ENCODE measurements at places on chromosomes 13 and 19. TPM values are rescaled to one million over a fixed set of nuclear protein-coding genes. Genes with fewer than 3 reads are reported as not detected.

Gene MTUS2
- not detected for total RNA-seq

Gene C19orf67
- total RNA-seq = not detected

Gene CYP2A6
- total RNA-seq = not detected

Gene MEIOSIN
- not detected for total RNA-seq

DNA sequence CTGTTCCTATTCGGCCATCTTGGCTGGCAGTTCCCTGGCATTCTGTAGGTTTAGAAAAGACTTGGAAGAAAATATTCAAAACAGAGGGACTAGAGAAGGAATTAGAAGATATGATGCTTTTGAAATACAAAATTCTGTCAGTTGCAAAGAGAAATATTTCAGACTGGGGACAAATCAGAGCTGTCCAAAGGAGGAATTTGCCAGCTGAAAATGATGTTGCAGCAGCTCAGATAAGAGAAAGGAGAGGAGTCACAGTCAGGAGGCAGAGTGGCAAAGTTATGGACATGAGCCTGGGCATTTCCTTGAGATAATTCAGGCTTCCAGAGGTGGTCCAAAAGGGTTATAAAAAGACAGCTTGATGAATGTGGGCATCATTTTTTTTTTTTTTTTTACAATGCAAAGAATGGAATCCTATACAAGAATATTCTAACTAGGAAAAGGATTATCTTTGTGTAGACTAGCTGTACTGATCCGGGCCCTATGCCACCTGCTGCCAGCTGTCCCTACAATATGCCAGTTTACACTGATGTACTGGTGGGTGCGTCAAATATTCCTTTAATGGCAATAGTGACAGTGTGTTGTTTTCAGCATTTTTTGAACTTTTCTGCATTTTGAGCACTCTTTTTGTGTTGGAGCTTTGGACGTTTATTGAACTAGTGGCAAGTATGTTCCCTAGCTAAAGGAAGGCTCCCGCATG is 31.8 kb upstream of the CBY2 start:
- no peak for DNase-seq

GRCh38 chr19:633786-634639 is 676 bp upstream of the POLRMT start:
- DNase-seq = no peak

DNA sequence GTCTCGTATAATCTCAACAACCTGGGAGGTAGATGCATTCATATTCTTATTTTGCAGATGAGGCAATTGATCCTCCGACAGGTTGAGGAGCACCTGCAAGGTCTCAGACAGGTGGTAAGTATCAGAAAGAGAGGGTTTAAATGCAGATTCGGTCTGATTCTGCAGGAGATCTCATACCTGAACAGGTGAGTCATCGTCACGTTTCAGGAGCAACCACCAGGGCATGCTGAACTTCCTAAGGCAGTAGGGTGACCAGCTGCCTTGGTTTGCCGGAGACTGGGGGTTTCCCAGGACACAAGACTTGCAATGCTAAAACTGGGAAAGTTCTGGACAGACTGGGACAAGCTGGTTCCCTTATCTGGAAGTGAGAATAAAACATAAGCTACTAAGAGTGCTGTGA is 68.8 kb upstream of the TSHZ3 start:
- DNase-seq = no peak

GRCh38 chr13:36870050-36870692 is 49.9 kb downstream of the SMAD9 start:
- DNase-seq = no peak

GRCh38 chr19:12202250-12202649 is 39.4 kb downstream of the ZNF136 start:
- DNase-seq = peak; percentile 83

GRCh38 chr13:44758630-44759383 is 182.7 kb upstream of the TSC22D1 start:
- DNase-seq = peak; percentile 31

- DNase-seq = no peak
Measured at GRCh38 chr13:27617881-27618321, 2.4 kb downstream of the LNX2 start.

- no peak for DNase-seq
Measured at GRCh38 chr13:94419925-94420305, 59.6 kb downstream of the DCT start.

- DNase-seq = no peak
Measured at GRCh38 chr19:27966390-27966816, 1246.5 kb downstream of the UQCRFS1 start.

GRCh38 chr13:21012841-21013681 is 48.3 kb downstream of the LATS2 start:
- DNase-seq = no peak

- DNase-seq = no peak
Measured at GRCh38 chr13:46577696-46578589, 25.0 kb downstream of the LRCH1 start.

DNA sequence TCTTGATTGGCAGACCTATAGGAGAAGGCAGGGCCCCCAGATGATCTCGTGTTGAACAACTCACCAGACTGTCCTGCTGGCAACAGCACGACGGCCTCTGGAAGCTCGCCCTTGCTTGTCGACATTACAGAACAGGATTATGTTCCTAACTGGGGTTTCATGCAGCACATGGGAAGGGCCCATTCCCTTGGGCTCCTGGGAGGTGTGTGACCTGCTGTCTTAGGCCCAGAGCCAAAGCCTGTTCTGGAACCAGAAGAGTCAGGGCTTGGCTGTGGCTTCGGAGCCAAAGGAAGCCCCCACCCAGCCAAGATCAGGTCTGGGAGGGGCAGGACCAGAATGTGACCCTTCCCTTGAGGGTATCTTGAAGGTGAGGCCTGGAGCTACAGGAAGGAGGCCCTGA is 36.9 kb downstream of the RGCC start:
- DNase-seq = no peak

GRCh38 chr13:99002172-99002710 is 24.4 kb upstream of the DOCK9 start:
- DNase-seq = no peak

DNA sequence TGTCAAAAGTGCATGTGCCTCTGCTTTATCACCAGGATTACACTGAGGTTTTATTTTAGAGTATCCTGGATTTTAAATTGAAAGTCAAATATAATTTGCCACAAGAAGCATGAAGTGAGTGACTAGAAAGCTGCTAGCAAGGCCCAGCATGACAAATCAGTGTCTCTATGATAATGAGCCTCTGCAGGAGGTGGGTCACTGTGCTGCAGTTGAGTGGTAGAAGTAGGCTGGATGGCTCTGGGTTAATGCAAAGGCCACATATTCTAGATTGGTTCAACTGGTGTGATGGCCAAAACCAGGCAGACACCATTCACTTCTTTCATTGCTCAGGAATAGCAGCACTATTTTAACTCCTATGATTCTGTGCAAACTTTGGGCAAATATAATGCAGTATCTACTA is 491.5 kb downstream of the OLFM4 start:
- DNase-seq = no peak

GRCh38 chr13:111922086-111922485 is 144.9 kb upstream of the SOX1 start:
- no peak for DNase-seq

GRCh38 chr13:30616927-30617314 is 799 bp upstream of the USPL1 start:
- DNase-seq = peak; percentile 64

DNA sequence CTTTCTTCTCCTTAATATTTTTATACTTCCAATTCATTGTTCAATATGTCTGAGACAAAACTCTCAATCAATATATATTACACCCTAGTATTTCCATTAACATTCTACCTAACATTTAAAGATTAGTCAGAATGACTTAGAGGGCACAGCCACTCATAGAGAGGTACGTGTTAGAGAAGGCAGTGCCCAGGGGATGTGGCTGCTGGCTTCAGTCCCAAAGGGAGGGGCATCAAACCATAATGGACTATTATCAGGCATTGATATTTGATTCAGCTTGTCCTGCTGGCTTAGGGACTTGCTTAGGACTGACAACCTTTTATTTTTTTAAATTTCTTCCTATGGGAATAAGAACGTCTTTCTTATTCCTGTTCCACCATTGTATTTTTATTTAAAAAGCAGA is 1392.0 kb upstream of the ATXN8OS start:
- no peak for DNase-seq

- no peak for DNase-seq
Measured at GRCh38 chr19:15123900-15124299, 16.7 kb downstream of the SYDE1 start.

- peak; percentile 66 for DNase-seq
Measured at GRCh38 chr19:49430678-49431329, 5.6 kb downstream of the GFY start.

- DNase-seq = no peak
Measured at GRCh38 chr19:50695251-50696093, 24.1 kb downstream of the SHANK1 start.

DNA sequence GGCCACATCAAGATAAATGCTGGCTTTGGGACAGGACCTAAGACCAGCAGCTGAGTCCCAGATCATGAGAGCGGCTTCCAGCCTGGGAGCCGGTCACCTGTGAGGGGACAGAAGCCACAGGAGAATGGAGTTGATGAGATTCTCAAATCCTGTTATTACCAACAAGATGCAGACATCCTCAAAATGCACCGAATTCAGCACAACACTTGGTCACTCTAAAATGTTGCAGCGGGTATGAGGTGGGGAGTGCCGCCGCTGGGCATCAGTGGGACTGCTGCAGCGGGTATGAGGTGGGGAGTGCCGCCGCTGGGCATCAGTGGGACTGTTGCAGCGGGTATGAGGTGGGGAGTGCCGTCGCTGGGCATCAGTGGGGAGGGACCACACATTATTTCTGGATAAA is 21.2 kb downstream of the RANBP3 start:
- DNase-seq = no peak

DNA sequence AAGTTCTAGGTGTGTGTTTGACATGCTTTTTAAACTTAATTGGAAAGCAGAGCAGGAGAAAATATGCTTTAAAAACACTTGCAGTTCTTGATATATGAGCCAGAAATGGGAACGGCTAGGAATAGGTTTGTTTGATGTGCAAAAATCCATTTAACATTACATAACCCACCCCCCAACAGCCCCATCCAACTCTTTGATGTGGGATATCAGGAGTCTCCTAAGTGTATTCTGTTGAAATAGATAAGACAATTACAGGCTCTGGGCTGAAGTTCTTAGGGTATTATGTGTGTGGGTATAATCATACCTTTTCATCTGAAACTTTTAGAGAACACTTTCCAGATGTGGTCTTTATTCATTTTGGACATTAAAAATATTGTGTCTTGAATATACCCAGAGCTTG is 240.4 kb upstream of the CSNK1A1L start:
- no peak for DNase-seq

- no peak for DNase-seq
Measured at GRCh38 chr13:38943231-38943630, 47.4 kb downstream of the STOML3 start.

DNA sequence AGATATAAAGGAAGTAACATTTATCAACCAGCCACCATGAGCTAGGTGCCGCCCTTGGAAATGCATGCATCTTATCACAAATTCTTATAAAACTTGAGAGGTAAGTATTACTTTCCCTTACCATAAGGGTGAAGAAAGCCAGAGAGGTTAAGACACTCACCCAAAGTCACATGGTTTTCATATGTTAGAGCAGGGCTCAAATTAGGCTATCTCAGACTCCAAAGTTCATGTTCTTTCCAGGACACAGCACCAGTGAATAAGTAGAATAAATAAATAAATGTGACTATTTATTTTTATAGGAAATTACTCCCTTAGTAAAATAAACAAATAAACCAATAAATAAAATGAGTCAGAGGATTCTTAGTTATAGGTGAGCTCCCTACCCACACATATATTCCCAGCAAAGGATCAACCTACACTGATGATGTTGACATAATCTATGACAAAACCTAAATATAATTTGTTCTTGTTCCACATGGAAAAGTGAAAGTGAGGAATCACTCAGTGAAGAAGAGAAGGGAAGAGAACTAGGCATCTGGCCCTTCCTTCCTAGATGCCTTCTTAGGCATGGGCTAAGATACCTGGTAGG is 27.2 kb downstream of the SPRY2 start:
- DNase-seq = no peak

DNA sequence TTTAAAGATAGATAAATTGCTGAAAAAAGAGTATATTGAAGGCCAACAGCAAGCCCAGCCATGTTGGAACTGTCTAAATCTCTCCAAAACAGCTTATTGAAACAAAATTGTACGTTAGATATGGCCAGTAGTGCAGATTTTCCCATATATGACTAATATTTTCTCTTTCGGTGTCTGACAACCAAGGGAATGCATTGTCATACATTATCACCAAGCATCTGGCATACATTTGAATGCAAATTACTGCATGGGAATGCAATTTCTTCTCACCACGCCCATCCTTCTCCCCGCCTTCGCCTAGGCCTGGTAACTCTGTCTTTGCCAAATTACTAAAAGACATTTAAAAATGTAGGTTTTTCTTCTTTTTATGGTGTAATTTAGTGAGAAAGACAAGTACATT is 32.5 kb upstream of the IRS2 start:
- DNase-seq = no peak

- no peak for DNase-seq
Measured at GRCh38 chr13:50829896-50830295, 13.6 kb downstream of the DLEU7 start.

DNA sequence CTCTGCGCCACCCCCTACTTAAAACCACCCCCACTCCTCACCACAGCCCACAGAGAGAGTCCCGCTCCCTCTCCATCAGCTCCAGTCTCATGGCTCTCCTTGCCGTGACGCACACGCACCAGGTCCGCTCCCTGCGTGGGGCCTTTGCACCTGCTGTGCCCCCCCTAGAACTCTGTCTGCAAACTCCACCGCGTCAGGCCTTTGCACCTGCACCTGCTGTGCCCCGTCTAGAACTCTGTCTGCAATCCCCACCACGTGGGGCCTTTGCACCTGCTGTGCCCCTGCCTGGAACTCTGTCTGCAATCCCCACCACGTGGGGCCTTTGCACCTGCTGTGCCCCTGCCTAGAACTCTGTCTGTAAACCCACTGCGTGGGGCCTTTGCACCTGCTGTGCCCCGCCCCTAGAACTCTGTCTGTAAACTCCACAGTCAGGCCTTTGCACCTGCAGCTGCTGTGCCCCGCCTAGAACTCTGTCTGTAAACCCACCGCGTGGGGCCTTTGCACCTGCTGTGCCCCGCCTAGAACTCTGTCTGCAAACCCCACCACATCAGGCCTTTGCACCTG is 4.2 kb downstream of the SHC2 start:
- no peak for DNase-seq

DNA sequence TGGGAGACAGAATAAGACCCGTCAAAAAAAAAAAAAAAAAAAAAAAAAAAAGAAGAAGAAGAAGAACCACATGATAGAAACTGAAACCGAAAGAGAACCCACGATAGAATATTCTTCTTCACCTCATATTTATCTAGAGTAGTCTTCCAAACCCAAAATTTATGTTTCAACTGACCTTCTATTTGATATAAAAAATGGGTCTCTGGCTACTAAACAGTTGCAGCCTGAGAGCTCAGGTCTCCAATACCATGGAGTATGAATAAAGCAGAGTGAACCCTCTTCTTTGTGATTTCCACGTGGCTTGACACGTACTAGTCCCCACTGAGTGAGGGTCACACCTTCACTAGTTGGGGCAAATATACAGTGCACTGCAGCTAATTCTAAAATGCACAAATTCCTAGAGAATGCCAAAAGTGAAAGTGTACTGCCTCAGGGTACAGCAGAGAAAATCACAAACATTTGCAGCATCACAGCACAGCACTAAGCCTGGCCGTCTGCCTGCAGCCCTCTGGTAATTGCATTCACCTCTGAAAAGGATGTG is 30.8 kb upstream of the RFC3 start:
- peak; percentile 13 for DNase-seq
